IMR-90 (cell line): ENCODE measurements at places on chromosomes 3 and 15. TPM values are rescaled to one million over a fixed set of nuclear protein-coding genes. Genes with fewer than 3 reads are reported as not detected.
A peak's percentile ranks its signal among the peaks of the same experiment; 100 is the strongest.

CCR2 gene
- total RNA-seq: not detected in 2 replicates

DNA sequence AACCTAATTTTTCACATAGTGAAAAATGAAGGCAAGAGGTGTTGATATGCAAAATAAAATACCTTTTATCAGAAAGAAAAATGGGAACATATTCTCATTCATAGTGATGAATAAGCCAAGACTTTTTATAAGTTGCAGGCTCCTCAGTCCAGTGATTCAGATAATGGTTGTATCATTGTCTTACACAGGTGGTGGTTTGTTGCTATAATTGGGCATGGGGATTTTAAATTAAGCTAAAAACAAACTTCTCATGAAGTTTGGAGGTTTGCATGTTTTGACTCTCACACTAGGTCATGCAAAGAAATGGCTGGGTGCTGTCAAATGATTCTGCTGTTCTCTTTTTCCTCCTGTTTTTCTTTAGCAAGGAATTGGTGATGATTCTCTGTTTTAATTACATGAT is 60.8 kb upstream of the SKIL start:
- H3K4me3 ChIP-seq: no peak overlapping the region
- no peaks in the 10 kb centered on the region for H3K27me3 ChIP-seq
- no peak overlapping the region for H3K27ac ChIP-seq
- H3K4me1 ChIP-seq: no peaks in the 10 kb centered on the region

DNA sequence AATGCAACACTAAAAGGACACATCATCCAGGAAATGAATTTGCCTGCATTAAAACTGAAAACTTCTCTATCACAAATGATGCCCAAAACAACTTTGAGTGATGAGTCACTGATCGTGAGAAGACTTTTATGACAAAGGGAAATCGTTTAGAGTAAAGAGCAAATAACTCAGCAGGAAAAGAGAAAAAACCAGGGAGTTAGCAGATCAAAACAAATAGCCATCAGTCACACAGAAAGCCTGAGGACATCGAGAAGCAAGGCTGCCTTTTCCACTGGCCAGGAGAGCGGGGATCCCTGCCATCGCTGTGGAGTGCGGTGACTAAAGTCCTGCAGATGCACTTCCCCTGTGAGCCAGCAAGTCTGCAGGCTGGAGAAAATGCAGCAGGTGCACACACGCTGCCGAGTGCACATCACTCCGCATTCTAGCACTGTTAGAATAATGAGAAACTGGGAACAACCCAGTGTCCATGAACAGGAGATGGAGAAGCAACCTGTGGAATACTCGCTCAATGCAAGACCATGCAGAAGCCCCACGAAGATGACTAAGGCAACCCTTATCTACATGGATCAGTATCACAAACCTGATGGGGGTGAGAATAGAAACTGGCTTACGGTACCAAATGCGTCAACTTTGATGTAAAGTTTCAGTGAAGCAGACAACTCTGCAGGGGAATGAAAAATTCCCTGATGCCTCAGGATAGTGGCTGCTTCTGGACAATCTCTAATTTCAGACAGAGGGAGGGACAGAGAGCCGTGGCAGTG is 86.4 kb downstream of the NSMCE3 start:
- no peaks in the 10 kb centered on the region for H3K36me3 ChIP-seq
- H3K4me3 ChIP-seq: no peak overlapping the region
- peaks cover 3% of the 10 kb centered on the region; the same call in 1 of the 2 replicates for H3K27me3 ChIP-seq
- no peaks in the 10 kb centered on the region for H3K4me1 ChIP-seq
- DNase-seq: no peak

DNA sequence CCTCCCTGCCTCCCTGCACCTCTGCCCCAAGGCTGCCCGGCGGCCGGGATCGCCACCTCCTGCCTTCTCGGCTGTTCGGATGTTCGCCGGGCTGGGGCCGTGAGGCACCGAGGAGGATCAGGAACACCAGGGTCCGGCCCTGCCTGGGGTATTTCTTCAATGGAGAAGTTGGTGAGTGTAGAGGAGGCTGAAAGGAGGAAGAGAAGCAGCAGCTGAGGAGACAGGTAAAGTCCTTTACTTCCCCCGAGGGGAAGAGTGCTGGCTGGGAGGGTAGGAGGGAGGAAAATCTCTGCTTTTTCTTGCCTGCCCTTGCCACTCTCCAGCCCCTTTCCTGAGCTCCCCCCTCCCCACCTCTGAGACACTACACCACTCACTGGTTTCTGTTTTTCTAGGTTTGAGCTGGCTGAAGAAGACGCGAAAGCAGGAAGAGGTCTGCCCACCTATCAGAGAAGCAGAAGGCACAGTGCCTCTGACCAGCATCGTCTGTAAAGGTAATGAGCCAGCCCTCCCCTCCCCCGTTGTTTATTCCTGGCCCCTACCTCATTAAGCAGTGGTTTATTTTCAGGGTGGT is 519 bp downstream of the ASB7 start:
- no peaks in the 10 kb centered on the region for H3K4me1 ChIP-seq
- peaks cover 4% of the 10 kb centered on the region; the same call in 1 of the 2 replicates for H3K36me3 ChIP-seq
- peak overlapping the region; percentile 82 for H3K4me3 ChIP-seq
